NCI-H345 (cell line): ENCODE measurements at places on chromosomes 11 and 22.

DNA sequence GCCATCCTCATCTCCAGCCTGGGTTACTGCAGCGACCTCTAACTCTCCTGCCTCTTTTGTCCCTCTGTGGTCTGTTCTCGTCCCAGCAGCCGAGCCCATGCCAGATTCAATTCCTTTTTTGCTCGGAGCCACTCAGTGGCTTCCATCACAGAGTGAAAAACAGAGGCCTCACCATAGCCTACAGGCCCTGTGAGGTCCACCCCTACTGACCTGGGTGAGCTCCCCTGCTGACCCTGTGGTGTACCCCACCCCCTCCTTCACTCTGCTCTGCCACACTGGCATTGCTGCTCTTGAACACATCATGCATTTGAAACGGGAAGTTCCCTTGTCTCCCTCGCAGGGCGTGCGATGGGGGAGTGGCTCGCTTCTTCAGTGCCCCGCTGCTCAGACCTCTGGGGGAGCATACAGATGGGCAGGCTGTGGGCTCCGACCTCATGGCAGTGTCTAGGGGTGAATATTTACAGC, 2.1 kb downstream of the AIP start:
- no peak for DNase-seq

GRCh38 chr11:69320326-69320725, 26.4 kb downstream of the MYEOV start:
- DNase-seq = no peak

GRCh38 chr11:43497144-43497543, 138.4 kb downstream of the TTC17 start:
- no peak for DNase-seq

DNA sequence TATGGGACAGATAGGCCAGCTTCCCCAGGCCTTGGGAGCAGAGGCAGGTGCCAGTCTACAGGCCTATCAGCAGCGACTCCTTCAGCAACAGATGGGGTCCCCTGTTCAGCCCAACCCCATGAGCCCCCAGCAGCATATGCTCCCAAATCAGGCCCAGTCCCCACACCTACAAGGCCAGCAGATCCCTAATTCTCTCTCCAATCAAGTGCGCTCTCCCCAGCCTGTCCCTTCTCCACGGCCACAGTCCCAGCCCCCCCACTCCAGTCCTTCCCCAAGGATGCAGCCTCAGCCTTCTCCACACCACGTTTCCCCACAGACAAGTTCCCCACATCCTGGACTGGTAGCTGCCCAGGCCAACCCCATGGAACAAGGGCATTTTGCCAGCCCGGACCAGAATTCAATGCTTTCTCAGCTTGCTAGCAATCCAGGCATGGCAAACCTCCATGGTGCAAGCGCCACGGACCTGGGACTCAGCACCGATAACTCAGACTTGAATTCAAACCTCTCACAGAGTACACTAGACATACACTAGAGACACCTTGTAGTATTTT, 26.6 kb upstream of the L3MBTL2 start:
- no peak for DNase-seq

- DNase-seq = peak; percentile 13
These were observed 19.1 kb upstream of the OOSP1 start for GRCh38 chr11:59918987-59919589.

DNA sequence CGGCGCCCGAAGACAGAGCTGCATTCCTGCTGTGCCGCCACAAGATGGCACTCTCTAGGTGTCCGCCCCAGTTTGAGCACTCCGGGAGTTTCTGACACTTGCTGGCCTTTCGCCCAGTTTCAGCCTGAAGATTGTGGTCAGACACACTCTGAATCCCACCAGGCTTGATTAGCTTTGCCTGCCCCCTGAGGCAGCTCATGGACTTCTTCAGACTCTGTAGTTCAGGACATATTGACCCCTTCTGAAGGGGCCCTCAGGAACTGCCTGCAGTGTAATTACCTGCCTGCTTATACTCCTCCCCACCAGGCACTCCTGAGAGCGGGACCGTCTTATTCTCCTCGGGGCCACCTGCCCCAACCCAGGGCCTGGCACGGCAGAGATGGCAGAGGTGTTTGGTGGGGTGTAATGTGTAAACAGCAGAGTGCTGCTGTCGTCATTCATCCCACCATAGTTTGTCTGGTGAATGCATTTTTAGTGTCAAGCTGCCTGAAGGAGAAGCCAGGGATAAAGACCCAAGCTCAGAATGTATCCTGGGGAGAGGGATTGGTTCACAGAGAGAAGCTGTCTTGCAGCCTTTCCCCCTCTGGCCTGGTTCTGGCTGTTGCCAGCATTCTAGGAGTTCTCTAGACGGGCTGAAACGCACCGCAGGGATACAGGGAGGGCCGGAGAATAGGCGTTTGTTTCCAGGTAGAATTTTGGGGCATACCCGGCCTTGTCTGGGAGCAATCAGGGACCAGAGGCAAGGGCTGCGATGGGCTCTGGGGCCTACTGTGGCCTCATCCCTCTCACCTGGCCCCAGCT, 46.4 kb downstream of the EIF3F start:
- DNase-seq = peak; percentile 53
